ENCODE measurements at places on chromosomes 2 and 18. TPM values are rescaled to one million over a fixed set of nuclear protein-coding genes. Genes with fewer than 3 reads are reported as not detected.

GRCh38 chr18:58005885-58006523 lies 38.0 kb upstream of the NEDD4L start:
- DNase-seq, result no peak

The MYO7B gene
- 3.7 TPM for total RNA-seq

GRCh38 chr18:11849841-11850634 lies 1.2 kb upstream of the CHMP1B start:
- DNase-seq, result peak; percentile 83

- DNase-seq, result no peak
These were observed 23.6 kb upstream of the GMCL1 start for GRCh38 chr2:69805887-69806286.

The SPIRE1 gene
- 14.1 TPM for total RNA-seq

- DNase-seq, result no peak
These were observed 3.7 kb downstream of the SERPINB5 start for GRCh38 chr18:63480476-63480875.

The CETN1 gene
- not detected for total RNA-seq

- no peak for DNase-seq
These were observed 60.5 kb upstream of the CYRIA start for GRCh38 chr2:16726147-16726546.

- DNase-seq, result no peak
These were observed 471.0 kb downstream of the TXNL1 start for GRCh38 chr18:56167366-56167765.

GRCh38 chr2:162915858-162916257 lies 77.3 kb upstream of the KCNH7 start:
- no peak for DNase-seq

DNA sequence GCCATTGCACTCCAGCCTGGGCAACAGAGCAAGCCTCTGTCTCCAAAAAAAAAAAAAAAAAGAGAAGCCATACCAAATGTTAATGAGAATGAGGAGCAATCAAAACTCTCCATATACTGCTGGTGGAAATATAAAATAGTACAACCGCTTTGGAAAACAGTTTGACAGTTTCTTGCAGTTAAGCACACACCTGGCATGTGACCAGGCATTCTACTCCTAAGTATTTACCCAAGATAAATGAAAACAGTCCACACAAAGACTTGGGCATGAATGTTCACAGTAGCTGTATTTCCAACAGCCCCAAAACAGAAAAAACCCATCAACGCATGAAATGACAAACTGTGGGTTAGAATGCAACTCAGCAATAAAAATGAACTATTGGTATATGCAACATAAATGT lies 76.0 kb upstream of the ST8SIA5 start:
- DNase-seq, result no peak

The APCDD1 gene
- not detected for total RNA-seq

The KRTCAP3 gene
- total RNA-seq, result 1.2 TPM

The TUBA3D gene
- total RNA-seq, result not detected

GRCh38 chr2:20128506-20129330 lies 77.3 kb upstream of the LAPTM4A start:
- DNase-seq, result no peak

DNA sequence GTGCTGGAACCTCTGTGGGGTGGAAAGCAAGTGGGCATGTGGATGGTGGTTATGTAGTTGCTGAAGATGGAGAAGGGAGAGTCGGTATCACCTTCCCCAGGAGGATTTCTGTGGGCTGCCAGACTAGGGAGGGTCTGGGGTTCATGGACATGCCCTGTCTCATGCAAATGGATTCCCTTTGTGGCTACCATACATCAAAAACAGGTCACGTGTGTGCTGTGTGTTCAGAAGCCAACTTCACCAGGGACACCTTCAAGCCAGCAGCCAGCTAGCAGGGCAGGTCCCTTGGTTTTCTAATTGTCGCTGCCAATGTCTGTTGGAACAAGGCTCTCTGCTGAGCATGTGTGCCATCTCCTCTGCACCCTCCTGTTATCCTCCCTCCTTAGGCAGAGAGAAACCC lies 155.2 kb downstream of the ATP9B start:
- no peak for DNase-seq

DNA sequence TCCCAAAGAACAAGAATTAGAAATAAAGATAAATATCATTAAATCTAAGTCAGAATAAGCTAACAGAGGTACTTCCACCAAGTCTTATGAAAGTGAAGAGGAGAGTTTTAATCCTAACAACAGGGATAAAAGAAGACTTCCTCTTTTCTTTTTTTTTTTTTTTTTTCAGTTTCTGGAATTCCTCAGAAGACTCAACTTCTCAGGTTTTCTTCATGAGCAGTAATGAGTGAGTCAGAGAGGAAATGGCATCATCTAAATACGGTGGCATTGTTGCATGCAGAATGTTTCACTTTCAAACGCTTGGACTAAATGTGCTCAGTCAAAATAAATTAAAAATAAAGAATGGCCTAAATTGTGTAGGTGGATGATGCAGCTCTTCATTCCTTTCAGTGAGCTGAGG lies 45.6 kb upstream of the ARHGAP15 start:
- DNase-seq, result no peak

DNA sequence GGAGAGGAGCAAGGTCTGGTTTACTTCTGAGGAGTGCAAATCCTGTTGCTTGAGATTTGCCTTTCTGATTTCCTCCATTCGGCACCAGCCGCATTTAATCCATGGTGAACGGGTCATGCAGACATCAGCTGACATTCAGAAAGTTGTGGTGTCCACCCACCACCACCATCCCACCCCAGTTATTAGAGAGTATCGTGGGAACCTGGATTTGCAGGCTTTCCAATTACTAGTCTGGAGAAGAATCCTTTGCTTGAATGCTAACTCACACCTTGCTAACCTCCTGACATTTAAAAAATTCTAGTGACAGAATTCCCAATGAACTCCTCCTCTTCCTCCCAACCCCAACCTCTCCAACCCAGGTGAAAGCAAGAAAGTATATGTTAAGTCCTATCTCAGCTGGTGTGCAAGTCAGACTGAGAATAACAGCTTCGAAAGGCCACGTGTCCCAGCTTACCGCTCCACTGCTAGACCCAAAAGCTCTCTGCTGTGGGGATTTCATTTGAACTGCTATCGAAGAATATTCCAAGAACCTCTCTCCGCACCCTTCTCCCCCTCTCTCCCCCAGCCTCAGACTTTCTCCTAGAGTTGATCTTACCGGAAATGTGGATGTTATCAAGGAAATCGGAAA lies 17.7 kb downstream of the BCL11A start:
- no peak for DNase-seq

The PXDN gene
- 322 TPM for total RNA-seq

DNA sequence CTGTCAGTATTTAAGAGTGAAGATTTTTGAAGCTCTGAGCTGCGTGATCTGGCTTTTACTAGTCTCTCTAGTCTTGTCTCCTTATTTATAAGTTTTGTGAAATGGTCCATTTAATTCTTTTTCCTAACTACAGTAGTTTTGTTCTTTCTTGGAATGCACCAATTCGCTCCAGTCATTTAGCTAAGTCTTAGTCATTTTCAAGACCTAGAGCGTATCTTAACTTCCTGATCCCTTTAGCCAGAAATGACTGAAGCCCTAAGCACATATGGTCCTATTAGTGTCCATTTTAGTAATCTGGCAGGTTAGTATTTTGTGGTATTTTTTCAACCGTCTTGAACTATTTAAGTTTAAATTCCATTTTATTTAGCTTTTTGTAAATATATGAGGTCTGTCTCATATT lies 3.6 kb downstream of the BIRC6 start:
- no peak for DNase-seq

DNA sequence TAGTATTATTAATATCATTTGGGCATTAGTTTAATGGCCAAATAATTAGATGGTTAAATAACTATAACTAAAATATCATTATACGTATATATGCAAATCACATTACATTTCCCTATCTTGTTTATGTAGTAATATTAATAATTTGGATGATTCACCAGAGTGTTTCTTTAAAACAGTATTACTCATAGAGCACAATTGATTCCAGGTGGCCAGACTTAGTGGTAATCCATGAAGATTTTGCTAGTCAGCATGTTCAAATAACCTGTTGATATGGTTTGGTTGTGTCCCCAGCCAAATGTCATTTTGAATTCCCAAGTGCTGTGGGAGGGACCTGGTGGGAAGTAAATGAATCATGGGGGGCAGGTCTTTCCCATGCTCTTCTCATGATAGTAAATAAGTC lies 782.3 kb downstream of the LRP1B start:
- DNase-seq, result no peak

DNA sequence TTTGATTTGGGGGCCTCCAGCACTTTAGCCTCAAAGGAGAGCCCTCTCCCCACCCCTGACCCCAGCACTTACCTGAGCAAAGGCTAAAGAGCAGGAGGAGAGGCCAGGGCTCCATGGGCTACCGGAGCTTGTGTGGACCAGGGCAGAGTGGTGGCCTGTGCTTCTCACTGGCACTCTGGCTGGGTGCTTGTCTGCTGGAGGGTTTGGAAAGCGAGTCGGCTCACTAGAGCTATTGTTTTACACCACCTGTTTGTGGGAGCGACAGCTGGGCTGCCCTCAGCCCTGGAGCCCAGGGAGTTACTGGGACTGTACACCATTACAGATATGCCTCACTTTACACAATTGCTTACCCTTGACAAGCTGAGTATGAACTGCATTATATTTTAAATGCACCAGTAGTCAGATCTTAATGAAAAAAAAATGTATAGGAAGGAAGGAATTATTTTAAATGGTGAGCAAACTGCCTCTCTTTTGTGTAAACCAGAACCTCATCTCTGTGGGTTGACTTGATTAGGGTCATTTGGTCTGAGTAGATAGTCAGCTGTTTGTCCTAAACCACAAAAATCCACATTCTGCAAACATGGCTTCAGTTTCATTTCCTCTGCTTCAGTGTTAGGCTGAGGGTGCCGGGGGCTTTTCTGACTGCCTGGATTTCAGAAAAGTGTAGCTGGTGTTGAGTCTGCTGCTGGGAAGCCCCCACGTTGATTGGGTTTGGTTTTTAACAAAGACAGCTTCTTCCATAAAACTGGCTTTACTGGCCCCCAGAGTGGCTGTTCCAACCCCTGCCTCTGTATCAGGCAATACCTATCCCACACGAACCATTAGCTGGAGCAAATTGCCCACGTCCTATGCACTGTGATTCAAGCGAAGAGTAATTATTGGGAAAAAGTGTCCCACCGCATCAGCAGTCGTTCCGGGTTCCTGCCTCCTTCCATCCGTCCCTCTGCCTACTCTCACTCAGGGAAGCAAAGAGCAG lies at the start of gene CHRNA1:
Gene CHRNA1 (minus strand): TSS at position 193 of the 976 bp plus-strand sequence. CDS start 78 bp downstream, at position 115.
- peak; percentile 95 for DNase-seq

The AQP12A gene
- total RNA-seq, result not detected

- no peak for DNase-seq
These were observed 86.0 kb downstream of the CAPN13 start for GRCh38 chr2:30721241-30721640.

GRCh38 chr18:7878265-7879211 lies 311.4 kb downstream of the PTPRM start:
- no peak for DNase-seq

DNA sequence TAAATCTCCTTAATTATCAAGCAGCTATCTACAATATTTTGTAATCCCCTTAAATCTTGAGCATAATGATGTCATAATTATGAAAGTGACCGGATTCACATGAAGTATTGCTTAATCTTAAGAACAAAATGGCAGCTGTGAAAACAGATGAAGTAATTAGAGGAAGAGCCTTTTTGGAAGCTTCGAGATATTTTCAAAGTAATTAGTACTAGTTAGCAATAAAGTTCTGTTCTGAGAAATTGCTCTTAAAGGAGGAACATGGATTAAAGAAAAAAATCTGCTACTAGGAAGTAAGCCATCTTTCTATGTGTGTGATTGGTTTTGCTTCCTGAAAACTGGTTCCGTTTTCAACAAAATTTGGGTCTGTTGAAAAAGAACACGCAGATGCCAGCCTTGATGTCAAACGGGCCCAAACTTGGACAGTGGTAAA lies 18.3 kb downstream of the CLUL1 start:
- no peak for DNase-seq

DNA sequence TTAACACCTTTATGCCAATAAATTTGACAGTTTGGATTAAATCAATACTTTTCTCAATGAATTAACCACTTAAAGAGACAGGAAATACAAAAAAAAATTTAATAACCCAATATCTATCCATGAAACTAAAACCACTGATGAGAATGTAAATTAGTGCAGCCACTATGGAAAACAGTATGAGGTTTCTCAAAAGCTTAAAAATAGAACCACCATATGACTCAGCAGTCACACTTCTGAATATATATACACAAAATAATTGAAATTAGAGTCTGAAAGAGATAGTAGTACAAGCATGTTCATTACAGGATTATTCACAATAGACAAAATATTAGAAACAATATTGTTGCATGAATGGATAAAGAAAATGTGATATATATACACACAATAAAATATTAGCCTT lies 382.1 kb upstream of the SETBP1 start:
- no peak for DNase-seq

GRCh38 chr2:144459937-144460336 lies 60.0 kb downstream of the ZEB2 start:
- peak; percentile 29 for DNase-seq

GRCh38 chr2:123513351-123513750 lies 511.7 kb upstream of the CNTNAP5 start:
- DNase-seq, result no peak

- no peak for DNase-seq
These were observed 30.0 kb downstream of the ADCYAP1 start for GRCh38 chr18:934518-935133.

DNA sequence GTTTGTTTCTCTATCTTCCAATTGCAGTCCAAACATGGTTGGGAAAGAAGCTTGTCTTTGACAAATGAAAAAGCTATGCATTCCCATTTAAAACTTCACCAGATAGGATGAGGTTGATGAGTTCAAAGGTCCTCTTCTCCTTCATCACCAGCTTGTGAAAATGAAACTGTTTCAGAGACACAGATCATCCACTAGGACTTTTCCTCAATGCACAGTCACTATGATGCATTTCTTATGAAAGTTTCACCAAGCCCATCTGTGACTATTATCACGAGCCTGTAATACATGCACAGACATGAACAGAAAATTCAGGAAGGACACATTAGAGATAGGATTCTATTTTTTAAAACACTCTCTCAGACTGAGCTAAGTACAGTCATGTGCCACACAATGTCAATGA lies 644.4 kb downstream of the PLCL1 start:
- DNase-seq, result no peak

The ABCG5 gene
- total RNA-seq, result not detected

The LMAN2L gene
- 29.5 TPM for total RNA-seq

DNA sequence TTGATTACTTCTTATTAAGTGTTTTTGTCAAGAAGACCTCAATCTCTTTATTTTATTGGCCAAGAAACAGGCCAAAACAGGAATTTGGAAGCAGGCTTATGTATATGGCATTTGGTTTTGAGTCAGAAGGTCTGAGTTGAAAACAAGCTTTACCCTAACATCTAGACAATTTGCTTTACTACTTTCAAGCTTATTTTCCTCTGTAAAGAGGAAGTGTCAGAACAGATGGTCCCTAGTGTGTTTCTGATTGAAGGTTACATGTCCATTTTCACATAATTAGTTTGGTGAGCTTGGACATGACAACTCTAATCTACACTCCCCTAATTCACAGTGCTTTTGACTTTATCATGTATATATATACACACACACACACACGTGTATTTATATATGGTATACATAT lies 19.8 kb upstream of the MAP4K4 start:
- DNase-seq, result no peak

GRCh38 chr2:198296665-198297308 lies 492.4 kb downstream of the PLCL1 start:
- peak; percentile 89 for DNase-seq

All from SJCRH30 (cell line).